Activated CD8-positive, alpha-beta memory T cell treated with anti-CD3 and anti-CD28 coated beads for 1 hour (primary cell): ENCODE measurements at places on chromosomes 12 and 14.

DNA sequence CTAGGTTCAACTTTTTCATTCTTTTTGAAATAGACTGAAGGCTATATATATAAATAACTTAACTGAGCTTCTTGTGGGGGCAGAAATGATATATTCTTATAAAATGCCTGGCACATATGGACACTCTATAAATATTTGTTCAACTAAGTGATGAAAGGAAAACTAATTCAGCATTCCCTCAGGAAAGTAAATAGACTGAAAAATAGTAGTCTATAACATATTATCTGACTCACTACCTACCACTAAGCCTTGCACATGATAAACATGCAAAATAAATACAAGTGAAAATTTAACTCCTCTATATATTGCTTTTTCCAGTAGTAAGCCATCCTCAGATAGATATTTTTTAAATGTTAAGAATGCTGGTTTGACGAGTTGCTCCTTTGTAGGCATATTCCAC lies 15.7 kb upstream of the BMAL2 start:
- DNase-seq = no peak

GRCh38 chr14:57254884-57255283 lies 13.8 kb downstream of the EXOC5 start:
- DNase-seq = no peak

DNA sequence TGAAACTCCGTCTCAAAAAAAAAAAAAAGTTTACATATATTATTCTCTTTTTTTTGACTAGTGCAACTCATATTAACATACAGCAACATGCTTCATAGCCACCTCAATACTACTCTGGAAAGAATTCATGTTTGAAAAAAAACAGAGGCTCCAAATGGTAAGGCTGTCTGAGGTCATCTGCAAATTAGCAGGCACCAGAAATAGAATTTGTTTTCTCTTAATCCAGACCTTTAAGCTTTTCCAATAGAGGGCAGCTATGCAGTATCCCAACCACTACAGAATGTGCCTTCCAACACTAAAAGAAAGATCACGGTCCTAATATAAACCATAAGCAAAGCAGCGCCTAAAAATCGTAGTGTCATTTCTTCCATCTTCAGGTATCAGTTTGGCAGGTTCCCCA lies 12.0 kb downstream of the C2CD5 start:
- no peak for DNase-seq

DNA sequence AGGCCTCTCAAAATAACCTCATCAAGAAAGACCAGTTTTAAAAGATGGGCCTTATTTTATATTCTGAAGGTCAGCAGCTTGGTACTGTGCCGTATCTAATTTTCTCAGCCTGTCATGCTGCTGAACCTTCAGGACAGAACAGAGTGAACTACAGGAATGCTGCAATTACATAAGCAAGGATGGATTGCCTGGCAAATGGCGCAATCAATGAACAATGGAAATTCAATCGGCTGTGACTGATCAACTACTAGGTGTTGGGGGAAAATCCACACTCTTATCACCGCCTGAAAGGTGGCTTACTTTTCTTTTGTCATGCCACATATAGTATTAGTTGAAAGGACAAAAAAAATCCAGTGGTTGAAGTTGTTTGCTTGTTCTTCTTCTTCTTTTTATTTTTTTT lies 8.5 kb downstream of the ACSS3 start:
- no peak for DNase-seq

DNA sequence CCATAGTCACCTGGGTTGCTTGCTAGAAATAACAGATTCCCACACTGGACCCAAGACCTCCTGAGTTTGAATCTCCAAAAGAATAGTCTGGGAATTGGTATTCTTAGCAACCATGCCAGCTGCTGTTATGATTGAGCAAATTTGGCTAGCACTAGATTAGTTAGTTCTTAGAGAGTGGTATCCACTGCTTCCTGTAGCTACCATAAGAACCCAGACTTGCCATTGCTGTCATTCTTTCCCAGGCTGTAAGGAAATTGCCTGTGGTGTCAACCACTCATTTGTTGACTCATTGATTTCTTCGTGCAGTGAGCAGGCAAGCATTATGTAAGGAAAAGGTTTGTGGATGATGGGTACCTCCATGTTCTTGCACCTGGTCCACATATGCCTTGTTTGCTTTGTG lies 201.8 kb upstream of the RGS6 start:
- DNase-seq = no peak

DNA sequence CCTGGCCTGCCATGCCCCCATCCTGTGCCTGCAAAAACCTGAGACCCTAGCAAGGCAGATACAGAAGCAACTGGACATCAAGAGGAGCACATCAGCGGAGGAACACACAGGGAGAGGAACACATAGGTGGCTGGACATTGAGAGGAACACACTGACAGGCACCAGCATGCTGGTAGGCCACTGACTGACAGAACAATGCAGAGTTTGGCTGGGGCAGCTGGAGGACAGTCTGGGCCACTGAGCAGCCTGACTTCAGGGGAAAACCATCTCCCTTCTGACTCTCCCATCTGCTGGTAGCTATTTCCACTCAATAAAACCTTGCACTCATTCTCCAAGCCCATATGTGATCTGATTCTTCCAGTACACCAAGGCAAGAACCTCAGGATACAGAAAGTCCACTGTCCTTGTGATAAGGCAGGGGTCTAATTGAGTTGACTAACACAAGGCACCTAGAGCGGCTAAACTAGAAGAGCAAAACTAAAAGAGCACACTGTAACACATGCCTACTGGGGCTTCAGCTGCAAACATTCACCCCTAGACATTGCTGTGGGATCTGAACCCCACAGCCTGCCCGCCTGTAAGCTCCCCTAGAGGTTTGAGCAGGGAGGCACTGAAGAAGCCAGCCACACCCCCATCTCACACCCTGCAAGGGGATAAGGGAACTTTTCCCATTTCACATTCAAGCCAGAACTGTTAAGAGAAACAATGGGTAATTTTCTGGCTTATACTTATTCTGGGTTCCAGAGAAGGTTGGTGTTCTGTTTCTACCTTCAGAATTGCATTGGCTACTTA lies 22.1 kb downstream of the CLECL1 start:
- DNase-seq = no peak

- DNase-seq = no peak
Observed at GRCh38 chr12:9925705-9926393, 6.3 kb downstream of the CLEC2A start.

GRCh38 chr12:112973011-112973735 lies 5.1 kb upstream of the OAS2 start:
- no peak for DNase-seq

DNA sequence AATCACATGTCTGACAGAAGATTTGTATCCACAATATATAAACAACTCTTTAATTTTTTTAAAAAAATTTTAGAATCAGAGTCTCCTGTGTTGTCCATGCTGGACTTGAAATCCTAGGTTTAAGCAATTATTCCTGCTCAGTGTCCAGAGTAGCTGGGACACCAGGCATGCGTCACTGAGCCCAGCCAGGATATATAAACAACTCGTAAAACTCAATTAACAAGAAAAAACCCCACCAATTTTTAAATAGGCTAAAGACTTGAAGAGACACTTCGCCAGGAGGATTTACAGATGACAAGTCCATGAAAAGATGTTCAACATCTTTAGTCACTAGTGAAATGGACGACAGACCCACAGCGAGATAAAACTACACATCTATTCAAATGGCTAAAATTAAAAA lies 2.0 kb upstream of the SCN8A start:
- DNase-seq = no peak

DNA sequence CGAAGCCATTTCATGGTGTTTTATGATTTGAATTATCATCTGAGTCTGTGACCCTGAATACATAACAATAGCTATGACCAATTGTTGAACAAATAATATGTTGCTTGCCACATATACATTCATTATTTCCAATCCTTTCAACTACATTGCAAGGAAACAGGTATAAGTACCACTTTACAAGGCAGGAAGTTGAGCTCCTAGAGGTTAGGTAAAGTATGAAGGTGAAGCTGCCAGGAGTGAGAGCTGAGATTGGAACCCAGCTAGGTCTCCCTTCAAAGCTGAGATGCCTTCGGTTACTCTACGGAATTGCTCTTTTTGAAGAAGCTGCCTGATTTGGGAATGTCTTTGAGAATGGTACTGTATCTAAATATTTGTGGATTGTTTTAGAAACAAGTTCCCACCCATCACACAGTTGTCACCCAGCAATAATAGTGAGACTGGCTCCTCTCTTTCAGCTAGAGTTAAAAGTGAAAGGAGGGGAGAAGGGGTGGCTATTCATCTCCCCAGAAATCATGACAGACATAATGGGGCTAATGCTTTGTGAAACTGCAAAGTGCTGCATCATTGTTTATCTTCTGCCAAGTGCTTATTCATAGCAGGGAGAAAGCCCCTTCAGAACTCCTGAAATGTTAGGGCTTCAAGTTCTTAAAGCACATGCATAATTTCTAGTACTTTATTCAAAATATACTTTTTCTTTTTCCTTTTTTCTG lies 75.9 kb upstream of the AMIGO2 start:
- DNase-seq = no peak

GRCh38 chr12:66984962-66985361 lies 284.2 kb upstream of the CAND1 start:
- DNase-seq = no peak

DNA sequence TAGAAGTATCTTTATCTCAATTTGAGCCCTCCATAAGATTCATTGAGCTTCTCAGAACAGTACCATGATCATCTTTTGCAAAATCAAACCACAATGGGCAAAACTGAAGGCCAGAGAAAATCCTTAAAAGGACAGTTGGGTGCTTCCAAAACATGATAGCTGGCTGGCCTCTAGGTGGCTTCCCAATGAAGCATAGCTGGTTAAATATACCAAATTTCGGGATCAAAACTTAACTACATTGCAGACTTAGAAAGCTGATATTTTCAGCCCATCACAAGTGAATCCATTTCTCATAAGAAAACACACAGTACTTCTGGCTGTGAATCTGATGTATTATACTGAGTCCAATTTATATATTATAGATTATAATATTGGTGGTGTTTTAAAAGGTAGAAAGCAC lies 15.3 kb upstream of the PIK3C2G start:
- no peak for DNase-seq

- DNase-seq = no peak
Observed at GRCh38 chr14:94388384-94389103, at the start of gene SERPINA1. Gene SERPINA1, minus strand, starts transcription at chr14:94388602. Its CDS starts 5,365 bp downstream, at chr14:94383237.

- no peak for DNase-seq
Observed at GRCh38 chr14:104681689-104682074, 7.7 kb upstream of the INF2 start.

DNA sequence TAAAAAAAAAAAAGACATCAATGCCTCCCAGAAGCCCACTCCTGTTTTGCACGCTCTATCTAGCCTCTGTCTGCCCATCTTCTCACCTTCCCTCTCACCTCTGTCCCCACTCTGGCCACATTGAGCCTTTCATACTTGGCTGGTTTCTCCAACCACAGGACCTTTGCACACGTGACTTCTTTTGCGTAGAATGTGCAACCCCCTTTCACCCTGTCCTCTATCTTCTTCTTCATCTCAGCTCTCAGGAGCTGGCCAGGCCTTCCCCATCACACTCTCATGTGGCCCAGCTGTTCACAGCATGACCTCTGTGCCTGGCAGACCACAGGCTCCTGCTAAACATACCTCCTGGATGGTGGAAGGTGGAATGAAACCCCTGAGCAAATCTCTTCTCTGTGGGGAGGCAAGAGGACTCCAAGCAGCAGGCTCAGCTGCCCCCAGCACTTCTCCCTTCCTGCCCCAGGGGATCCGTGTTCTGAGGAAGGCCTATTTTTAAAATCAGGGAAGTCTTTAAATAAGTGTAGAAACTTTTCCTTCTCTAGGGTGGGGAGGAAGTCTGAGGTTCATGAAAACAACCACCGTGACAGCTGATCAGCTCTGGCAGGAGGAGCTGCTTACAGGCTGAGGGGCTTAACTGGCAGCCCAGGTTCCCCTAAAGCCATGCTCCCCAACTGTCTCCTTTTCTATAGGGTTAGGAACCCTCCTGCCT lies 11.6 kb downstream of the HVCN1 start:
- DNase-seq = no peak

DNA sequence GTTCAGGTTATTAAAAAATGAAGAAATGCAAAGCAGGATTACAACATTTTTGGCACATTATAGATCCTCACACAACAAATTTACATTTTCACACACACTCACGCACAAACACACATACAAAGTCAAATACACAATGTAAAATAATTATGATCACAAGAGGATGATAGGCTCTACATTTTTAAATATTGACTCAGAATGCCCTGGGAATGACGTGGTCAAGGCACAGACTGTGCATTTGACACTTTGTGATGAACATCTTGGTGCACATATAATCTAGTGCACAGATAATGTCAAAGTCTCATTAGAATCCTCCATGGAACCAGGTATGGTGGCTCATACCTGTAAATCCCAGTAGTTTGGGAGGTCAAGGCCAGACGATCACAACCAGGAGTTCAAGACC lies 49.4 kb downstream of the DPF3 start:
- no peak for DNase-seq

DNA sequence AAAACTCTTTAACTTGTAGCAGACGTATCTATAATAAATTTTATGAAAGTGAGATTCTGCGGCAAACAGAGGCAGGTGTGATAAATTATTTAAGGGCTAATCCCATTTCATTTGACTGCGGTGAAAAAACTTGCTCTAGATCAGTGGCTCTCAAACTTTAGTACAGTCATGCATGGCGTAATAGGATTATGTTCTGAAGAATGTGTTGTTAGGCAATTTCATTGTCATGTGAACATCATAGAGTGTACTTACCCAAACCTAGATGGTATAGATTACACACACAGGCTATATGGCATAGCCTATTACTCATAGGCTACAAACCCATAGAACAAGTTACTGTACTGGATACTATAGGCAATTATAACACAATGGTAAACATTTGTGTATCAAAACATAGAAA lies 83.7 kb downstream of the HEATR5A start:
- no peak for DNase-seq

DNA sequence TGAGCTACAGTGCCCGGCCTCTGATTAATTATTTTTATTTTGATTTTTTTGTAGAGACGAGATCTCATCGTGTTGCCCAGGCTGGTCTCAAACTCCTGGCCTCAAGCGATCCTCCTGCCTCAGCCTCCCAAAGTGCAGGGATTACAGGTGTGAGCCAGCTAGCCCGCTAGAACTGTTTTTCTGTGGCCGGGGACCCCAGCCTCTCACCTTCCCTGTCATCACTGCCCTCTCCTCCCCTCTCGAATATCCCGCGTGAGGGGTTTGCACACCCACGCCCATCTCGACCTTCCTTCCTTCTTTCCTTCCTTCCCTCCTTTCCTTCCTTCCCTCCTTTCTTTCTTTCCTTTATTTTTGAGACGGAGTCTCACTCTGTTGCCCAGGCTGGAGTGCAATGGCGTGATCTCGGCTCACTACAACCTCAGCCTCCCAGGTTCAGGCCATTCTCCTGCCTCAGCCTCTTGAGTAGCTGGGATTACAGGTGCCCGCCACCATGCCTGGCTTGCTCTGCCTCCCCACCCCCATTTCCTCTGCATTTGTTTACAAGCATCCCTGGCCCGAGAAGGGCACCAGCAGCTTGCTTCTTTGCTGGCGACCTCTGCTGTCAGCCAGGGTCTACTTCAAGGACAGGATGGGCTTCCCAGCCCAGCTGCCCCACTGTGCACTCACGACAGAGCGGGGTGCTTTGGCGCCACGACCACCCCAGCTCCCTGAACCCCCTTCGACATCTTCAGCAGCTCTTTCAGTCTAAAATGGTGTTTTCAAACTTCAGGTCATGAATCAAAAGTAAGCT lies 4.3 kb upstream of the TRAF3 start:
- no peak for DNase-seq

GRCh38 chr12:26246483-26247164 lies 51.3 kb downstream of the SSPN start:
- DNase-seq = no peak
